ENCODE measurements at places on chromosomes 2 and 18. TPM values are rescaled to one million over a fixed set of nuclear protein-coding genes. Genes with fewer than 3 reads are reported as not detected.

Gene DSG4
- not detected for total RNA-seq

Gene PRKD3
- 67.1 TPM for total RNA-seq

Gene ABCG8
- not detected for total RNA-seq

Gene ICA1L
- 6.6 TPM for total RNA-seq

Gene CCDC121
- not detected for total RNA-seq

Gene FBXO15
- 1.4 TPM for total RNA-seq

Gene NETO1
- total RNA-seq = not detected

Gene CAPG
- total RNA-seq = 23.4 TPM

Gene ANKRD30B
- total RNA-seq = not detected

Gene NHEJ1
- total RNA-seq = 20.0 TPM

Gene PPP4R1
- total RNA-seq = 47.5 TPM

Gene SERPINB3
- total RNA-seq = not detected

Gene IL36RN
- not detected for total RNA-seq

Gene ALPP
- total RNA-seq = not detected

Gene SYT4
- total RNA-seq = not detected

Gene RPL31
- total RNA-seq = 1,384 TPM

Gene TXNDC2
- total RNA-seq = not detected

Gene GTF2A1L
- not detected for total RNA-seq

Gene CRYGC
- not detected for total RNA-seq

Gene RAB27B
- 0.42 TPM for total RNA-seq

Gene CCDC141
- total RNA-seq = 1.1 TPM

Gene LRPPRC
- total RNA-seq = 190 TPM

Gene ANO7
- 3.1 TPM for total RNA-seq

Gene ANKRD39
- 31.3 TPM for total RNA-seq

Gene SERPINB13
- total RNA-seq = not detected

Gene FAM136A
- total RNA-seq = 107 TPM

Gene CABYR
- 0.86 TPM for total RNA-seq

Gene SCG2
- not detected for total RNA-seq

Gene LHCGR
- not detected for total RNA-seq

Gene DPYSL5
- not detected for total RNA-seq

Gene ASAP2
- total RNA-seq = 0.08 TPM
